ENCODE measurements at places on chromosomes 16 and 17.
A peak's percentile ranks its signal among the peaks of the same experiment; 100 is the strongest.

DNA sequence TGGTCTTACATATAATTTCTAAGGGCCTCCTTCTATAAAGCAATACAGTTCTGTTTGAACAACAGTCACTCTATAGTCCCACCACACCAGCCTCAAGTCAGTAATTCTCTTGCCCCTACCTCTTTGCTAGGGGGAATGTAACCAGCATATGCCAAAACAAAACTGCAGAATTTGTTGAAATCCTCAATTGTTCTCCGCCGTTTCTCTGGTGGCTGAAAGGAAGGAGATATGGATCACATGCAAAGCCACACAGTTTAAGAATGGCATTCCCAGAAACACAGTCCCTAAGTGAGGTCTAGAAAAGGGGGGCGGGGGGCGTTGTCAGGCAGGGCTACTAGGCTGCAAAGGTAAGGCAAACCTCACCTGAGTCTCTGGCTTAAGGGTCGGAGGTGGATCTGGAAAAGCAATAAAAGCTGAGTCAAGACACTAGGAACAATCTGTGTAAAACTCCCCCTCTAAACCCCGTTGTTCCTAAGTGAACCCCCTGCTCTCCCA, 1.9 kb downstream of the PHF23 start:
- DNase-seq = no peak

DNA sequence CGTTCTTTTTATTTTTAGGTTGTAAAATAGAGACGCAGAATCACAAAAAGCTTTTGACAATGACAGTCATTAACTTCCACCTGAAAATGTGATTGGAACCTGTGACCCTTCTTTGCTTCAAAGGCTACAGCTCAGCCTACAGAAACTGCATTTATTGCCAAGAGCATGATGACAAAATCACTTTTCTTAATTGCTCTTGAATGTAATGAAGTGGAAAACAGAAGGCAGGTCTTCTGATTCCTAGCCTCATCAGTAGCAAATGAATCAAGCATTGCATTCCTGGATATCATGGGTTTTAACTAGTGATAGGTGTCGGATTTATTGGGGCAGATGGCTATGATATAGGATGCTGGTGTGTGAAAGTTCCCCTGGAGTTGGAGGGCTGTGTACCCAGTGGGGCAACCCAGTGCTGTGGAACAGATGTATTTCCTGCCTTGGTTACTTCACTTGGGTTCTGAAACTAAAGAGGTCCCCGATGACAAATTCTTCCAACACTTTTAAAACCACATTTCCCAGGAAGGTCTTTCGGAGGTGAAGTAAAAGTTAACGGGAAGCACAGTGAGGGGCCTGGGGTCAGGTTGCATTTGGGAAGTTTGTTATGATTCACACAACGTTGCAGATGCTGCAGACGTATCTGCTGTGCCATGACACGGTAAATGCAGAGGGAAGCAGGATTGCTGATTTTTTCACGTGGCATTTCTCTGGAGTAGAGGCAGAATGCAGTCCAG, 127.5 kb downstream of the HS3ST3A1 start:
- DNase-seq = no peak

DNA sequence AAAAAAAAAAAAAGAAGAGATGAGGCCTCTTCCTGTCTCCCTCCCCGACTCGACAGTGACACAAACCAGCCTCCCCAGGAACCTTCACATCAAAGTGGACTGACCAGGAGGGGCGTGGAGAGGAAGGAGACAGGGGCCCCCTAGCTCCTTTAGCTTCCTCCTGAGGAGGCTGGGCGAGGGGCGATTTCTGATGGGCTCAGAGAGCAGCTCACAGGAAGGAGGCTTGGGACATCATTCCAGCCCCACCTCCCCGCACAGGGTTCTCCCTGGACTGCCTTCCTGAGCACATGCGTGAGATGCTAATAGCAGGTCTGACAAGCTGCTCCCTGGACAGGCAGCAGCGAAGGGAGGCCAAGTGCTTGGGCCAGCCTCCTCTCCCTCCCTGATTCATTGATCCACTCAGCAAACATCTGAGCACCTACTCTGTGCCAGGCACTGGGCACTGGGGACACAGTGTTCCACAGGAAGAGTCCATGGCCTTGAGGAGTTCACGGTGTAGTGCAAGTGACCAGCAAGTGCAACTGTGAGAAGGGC, 14.4 kb upstream of the DOK4 start:
- no peak for DNase-seq

- no peak for DNase-seq
These were observed 30.3 kb upstream of the SUPT4H1 start for GRCh38 chr17:58382108-58382871.

- no peak for DNase-seq
These were observed 3.7 kb downstream of the KCTD13 start for GRCh38 chr16:29922326-29922725.

DNA sequence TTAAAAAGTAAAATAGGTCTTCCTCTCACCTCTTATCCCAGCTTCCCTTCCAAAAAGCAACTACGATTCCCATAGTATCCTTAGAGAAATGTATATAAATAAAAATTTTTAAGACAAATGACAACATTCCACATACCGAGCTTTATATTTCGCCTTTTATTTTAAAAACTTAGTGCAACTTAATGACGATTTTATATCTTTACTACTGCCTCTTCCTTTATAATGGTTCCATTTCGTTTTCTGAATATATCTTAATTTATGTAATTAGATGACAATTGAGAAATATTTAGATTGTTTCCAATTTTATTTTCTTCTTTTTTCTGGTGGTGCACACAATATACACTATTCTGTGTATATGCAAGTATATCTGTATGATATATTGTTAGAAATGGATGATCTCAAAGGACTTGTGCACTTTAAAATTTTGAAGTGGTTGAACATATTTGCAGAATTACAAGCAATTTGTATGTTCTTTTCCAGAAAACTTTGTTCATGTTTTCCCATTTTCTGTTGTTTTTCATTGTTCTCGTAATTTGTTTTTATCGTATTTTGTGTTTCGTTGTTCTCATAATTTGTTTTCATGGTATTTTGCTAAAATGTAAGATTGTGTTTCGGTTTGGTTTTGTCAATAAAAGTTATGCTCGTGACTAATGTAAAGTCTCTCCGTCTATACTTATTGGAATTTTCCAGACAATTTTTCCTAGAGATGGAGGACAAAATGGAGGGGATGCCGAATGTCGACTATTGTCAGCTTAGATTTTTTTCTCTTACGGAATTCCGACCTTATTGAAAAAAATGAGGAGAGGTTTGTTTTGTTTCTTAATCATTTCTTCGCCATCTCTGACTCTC, 20.4 kb upstream of the HOXB13 start:
- no peak for DNase-seq

DNA sequence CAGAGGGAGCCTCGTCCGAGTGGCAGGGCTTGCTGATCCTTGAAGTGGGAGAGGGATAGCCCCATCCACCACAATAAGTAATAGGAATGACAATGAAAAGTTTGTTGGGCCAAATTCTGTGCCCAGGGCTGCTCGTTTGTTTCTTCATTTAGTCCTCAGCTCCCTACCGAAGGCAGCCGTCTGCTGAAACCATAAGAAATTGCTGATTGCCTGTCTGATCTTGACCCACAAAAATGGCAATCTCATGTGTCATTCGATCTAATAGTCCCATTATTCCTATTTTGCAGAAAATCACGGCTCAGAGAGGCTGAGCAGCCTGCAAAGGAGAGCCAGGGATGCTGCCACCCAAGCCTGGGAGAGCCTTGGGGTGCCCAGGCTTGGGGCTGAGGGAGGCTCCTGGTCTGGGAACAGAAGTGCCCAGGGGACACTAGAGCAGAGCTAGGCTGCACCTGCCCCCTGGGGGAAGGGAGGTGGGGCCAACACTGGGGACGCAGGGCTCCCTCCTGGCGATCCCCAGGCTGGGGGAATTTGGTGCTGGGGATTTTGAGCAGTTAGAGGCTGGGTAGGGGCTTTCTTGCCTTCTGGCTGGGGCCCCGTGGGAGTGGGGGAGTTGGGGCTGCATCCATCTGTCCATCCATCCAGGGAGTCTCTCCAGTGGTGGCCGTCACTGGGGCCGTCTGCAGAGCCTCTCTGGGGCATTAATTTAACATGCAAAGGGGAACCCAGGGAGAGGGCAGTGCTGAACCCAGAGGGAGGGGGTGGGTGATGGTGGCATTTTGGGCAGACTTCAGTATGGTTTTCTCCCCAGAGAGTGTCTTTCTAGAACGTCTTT, 53.5 kb downstream of the SOCS1 start:
- DNase-seq = peak; percentile 38

GRCh38 chr17:49003557-49004511, 6.6 kb downstream of the IGF2BP1 start:
- DNase-seq = peak; percentile 27

GRCh38 chr17:10052106-10052813, 146.1 kb downstream of the GAS7 start:
- DNase-seq = peak; percentile 25

DNA sequence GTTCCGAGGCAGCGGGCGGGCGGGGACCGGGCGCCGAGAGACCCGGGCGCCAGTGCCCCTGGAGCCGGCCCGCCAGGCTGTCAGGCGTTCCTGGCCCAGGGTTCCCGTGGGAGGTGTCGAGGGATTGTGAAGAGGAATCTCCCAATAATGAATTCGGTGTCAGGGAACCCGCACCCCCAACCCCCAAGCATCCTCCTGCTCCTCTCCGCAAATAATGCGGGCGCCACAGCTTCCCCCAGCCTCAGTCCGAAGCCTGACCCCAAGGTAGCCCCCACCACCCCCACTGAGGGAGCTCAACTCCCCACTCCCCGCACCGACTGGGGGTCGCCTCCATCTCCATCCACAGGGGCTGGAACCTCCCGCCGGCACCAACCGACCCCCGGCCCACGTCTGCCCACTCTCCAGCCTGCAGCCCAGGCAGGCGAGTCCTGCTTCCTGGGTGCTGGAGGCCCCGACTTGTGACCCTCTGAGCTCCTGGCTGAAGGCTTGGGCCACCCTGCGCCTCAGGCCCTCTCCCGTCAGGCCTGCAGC, 641 bp upstream of the CASKIN1 start:
- no peak for DNase-seq

DNA sequence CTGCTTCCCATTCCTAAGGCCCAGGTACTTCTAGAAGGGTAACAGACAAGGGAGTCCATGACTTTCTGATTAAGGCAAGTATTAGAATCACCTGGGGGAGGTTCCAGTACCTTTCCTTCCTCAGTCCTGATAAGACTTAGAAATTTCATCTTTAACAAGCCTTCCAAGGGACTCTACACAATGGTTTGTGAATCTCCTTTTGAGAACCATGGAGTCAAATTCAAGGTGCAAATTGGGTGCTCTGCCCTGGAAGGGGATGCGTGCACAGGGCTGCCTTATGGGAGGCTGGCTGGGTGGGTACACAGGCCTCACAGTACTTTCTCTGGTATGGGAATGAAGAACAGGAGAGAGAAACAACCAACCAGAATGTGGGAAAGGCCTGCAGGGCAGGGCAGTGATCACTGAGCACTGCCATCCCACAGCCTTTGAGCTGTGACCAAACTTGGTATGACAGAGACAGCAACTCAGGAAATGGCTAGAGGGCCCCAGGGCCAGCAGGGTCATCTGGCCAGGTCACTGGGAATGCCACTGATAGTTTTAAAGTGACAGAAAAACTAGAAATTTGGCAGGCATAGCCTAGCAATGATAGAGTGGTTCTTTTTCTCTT, 3.6 kb upstream of the TMIGD1 start:
- no peak for DNase-seq

DNA sequence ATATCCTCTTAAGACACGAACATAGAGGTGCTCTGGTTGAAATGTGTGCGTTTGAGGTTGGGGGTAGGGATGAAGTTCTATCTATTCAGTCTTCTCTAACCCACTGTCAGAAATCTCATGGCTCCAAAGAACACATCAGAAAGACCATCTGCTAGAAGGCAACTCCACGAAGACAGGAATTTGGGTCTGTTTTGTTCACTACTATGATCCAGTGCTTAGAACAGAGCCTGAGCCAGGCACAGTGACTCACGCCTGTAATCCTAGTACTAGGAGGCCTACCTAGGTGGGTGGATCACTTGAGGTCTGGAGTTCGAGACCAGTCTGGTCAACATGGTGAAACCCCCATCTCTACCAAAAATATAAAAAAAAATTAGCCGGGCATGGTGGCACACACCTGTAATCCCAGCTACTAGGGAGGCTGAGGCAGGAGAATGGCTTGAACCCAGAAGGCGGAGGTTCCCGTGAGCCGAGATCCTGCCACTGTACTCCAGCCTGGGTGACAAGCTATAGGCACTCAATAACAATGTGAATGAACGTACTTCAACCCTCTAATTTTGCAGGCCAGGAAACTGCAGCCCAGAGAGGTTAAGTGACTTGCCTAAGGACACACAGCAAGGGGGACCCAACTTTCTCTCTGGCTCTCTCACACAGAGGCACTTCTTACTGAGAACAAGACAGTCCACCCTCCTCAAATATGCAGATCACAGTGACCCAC, 2.3 kb downstream of the CASKIN2 start:
- DNase-seq = no peak

- DNase-seq = no peak
These were observed 21.1 kb upstream of the AKTIP start for GRCh38 chr16:53523971-53524548.

GRCh38 chr16:35908942-35909341, 2449.5 kb downstream of the TP53TG3F start:
- no peak for DNase-seq

- DNase-seq = no peak
These were observed 25.3 kb downstream of the MARCHF10 start for GRCh38 chr17:62782730-62783270.

DNA sequence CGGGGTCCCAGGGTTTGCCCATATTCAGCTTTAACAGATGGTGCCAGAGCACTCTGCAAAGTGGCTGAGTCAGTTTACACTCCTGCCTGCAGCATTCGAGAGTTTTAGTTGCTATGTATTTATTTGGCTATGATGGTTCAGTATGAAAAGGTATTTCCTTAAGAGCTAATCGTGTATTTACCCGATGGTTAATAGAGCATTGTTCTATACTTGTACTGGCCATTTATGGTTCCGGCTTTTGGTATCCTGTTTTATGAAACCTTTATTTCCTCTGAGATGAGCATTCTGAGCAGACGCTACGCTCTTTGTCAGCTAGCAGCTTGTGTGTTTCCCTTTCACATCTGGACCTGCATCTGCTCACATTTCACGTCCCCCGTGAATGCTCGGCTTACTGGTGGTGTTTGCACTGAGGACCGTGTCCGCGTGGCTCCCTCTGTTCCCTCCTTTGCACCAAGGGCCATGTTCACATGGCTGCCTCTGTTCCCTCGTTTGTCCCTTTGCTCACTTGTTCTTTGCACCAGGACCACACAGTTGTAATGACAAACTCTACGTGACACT, 149.1 kb upstream of the CHMP6 start:
- DNase-seq = no peak

- DNase-seq = no peak
These were observed 61.2 kb downstream of the USP31 start for GRCh38 chr16:23088018-23088417.

- no peak for DNase-seq
These were observed 6.1 kb upstream of the ALOX12 start for GRCh38 chr17:6989779-6990178.
